Left hindlimb (tissue), 1 donor: ENCODE measurements at places on chromosomes 4 and X.
A peak's percentile ranks its signal among the peaks of the same experiment; 100 is the strongest.

- no peak for DNase-seq
These were observed 67.6 kb downstream of the SHOX start for GRCh38 chrX:698206-698605.

DNA sequence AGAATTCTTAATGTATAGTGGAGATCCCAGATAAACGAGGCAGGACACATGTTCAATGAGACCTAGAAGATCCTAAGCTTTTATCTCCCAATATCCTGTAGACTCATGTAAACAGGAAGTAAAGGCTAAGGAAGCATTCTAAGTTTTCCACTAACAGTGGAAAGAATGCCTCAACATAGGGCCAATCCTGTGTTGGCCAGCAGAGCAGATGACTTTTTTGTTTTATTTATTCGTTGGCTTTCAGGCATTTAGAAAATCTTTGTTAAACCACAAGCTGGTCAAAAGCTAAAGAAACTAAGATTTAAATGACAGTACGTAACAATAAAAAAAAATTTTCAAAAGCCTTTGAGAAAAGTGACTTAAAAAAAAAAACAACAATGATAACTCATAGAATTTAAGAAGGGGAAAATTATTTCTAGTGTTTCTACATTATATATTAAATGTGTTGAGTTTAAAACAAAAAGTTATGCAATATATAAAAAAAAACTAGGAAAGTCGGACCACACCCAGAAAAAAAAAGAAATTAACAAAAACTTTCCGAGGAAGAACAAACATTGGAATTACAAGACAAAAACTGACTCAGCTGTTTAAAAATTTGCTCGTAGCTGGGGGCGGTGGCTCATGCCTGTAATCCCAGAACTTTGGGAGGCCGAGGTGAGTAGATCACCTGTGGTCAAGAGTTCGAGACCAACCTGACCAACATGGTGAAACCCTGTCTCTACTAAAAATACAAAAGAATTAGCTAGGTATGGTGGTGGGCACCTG is 759.3 kb downstream of the FSTL5 start:
- no peak for DNase-seq

DNA sequence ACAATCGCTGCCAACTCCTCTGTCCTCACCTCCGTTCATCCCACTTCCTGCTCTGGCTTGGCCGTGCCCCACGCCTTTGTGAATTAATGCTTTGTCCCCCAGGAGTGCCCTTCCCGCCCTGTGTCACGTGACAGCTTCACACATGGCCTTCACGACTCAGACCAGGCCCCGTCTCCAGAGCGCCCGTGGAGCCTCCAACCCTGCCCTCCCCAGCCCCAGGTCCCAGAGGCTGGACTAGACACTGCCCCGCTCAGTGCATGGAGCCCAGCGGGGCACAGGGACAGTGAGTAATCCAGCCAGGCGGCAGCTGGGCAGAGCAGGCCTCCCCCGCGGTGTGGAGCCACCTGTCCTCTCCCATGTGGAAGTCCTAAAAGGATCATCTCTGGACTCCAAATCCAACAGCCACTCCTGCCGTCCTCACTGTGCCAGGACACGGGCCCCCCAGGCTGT is 7.4 kb downstream of the ADRA2C start:
- no peak for DNase-seq

- no peak for DNase-seq
These were observed 98.6 kb downstream of the HUWE1 start for GRCh38 chrX:53587795-53588420.

GRCh38 chr4:131531087-131531486 is 1618.0 kb upstream of the PCDH10 start:
- no peak for DNase-seq

GRCh38 chr4:77001907-77002306 is 52.4 kb downstream of the SEPTIN11 start:
- DNase-seq, result no peak

DNA sequence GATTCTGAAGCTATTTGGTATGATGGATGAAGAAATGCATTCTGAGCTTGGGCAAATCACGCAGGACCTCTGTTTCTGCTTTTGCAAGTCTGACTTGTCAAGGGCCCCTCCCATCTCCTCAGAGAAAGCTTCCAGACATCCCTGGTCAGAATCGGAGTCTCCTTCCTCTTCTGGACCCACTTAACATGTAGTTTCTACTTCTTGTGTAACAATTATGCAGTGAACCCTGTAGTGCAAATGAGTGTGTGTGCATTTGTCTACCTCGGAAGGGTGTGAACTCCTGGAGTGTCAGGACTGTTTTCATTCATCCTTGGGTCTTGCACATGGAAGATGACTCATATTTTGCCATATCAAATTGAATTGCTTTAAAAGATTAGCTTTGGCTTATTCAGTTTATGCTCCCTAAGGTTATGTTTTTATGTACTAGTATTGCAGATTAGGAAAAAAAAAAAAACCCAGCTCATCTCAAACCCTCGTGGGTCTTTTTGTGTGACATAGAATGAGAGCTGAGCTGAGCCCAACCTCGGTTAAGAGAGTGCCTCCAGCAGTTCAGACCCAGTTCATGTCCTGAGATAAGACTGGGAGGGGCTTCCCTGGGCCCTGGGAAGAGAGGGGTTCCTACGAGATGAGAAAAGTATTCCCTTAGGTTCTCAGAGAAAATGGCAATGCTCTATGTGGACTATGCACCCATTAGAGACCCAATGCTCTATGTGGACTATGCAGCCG is 61.1 kb upstream of the RPL34 start:
- no peak for DNase-seq

GRCh38 chr4:72670521-72670920 is 101.5 kb upstream of the ADAMTS3 start:
- no peak for DNase-seq

DNA sequence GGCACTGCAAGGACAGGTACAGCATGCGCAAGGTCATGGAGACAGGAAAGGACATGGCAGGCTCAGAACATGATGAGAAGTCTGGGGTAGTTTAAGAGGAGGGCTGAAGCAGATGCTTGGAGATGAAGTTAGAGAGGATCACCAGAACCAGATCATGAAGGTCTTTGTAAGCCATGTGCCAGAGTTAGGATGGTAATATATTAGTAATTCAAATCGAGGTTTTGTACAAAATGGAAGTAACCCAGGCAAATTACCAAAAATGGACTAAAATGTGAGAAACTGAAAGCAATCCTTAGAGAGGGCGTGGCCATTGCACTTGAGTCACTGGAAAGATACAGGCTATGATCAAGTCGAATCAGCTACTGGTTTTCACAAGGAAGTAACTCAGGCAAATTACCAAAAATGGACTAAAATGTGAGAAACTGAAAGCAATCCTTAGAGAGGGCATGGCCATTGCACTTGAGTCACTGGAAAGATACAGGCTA is 13.5 kb downstream of the RXFP1 start:
- DNase-seq, result no peak

- DNase-seq, result no peak
These were observed 5.5 kb downstream of the CAMK2D start for GRCh38 chr4:113756005-113756410.

DNA sequence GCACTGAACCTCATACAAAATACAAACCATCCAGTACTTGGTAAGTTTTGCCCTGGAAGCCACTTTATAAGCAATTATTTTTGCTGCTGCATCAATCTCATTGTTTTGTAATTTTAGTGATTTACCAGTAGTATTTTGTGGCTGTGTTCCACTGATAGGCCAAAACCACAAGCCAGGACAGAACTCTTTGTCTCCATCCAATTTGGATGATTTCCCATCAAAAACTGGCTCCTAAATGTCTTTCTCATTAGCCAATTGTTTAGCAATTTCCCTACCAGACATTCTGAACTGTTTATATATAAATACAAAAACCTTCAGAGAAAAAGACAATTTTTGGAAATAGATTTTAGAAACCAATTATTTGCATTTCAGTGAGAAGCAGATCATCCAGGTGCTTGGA is 4.4 kb downstream of the GSPT2 start:
- DNase-seq, result no peak

- DNase-seq, result no peak
These were observed 8.5 kb downstream of the OGT start for GRCh38 chrX:71541210-71542022.

DNA sequence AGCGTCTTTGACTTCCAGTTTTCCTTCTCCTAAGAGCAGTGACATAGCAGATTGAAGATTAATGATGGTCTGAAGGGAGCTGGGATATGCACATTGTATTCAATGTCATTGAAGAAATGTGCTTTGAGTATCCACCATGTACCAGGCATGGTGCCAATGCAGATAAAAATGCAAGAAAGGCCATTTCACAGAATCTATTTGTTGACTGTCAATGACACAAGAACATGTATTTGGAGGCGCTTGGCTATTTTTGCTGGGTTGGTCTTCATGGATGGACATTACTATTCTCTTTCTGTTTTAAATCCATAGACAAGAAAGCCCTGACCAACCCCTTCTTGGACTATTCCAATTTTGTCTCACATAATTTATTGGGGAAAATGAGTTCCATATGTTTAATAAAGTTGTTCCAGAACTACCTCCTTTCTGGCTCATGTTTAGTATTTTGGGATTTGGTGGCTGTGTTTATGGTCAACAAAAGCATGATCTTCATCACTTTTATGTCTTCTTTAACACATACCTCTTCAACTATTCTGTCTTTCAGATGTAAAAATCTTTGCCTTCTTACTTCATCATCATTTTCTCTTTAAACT is 174.5 kb downstream of the CPE start:
- no peak for DNase-seq

DNA sequence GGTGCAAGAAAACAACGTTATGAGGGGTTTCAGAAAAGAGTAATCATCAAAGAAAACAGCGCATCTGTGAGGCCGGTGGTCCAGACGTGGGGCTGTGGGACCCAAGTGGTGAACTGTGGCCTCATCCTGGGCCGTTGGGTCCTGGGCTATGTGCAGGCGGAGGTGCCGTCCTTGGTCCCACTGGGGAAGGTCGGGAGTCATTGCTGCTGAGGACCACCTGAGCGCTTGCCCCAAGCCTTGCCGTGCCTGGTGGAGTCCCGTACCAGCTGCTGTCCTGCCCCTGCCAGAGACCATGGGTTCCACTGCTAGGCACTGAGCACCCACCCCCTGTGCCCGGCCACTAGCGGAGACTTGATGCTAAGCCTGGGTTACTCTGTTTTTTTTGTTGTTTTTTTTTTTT is 25.5 kb upstream of the UVSSA start:
- DNase-seq, result no peak

DNA sequence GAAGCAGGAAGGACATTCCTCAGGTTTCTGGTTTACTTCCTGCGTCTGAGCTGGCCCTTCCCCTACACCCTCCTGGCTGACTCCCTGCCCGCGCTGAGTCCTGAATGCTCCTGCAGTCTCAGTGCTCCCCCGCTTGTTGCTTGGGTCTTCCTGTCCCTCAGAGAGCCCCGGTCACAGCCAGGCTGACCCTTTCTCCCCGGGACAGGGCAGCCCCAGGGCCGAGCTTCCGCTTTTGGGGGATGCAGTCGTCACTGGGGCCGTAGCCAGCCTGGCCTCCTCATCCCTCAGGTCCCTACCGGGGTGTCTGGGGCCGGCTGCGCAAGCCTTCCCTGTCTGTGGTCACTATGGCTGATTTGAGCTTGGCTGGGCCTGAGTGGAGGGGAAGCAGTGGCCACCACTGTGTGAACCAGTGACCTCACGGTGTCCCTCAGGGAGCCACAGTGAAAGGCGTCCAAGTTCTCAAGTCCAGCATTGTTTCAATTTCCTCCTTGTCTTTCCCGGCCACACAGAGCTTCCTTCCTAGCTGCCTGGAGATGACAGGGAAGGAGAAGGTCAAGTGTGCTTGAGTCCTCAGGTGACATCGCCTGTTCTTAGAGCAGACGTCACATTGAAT is 34.1 kb upstream of the ASMTL start:
- DNase-seq, result no peak

DNA sequence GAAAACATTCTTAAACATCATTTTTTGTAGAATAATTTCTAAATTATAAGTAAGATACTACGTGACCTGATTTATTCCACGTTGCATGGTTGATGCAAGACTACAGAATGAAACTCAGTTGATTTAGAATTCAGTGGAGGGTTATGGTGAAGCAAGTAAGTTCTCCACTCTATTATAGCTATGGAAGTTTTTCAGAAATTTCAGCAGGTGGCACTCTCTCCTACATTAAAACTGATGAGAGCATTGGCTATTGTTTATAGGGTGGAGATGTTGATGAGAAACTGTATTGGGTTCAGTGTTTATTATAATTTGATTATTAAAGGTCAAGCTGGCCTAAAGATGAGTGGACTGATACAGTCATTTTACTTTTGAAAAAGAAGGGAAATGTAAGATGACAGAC is 88.0 kb downstream of the FNIP2 start:
- DNase-seq, result no peak

- DNase-seq, result no peak
These were observed 6.7 kb upstream of the GABRE start for GRCh38 chrX:151981129-151981528.

DNA sequence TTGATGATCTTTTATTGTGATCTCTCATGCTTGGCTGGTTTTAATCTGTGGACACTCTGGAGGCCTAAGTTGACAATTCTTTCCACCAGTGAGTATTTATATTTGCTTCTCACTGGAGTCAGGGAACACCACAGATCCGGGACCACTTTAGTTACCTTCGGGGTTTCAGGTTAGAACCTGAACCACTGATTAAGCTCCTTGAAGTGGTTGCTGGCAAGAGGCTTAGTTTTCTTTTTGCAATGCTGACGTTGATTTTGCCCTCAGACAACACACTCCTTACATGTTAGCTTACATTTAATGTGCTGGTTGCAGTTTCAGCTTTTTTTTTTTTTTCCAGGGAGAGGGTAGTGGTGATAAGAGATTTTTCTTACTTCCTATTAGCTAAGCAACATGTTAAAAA is 10.5 kb upstream of the ZNF330 start:
- no peak for DNase-seq

GRCh38 chr4:53490965-53491622 is 100.2 kb downstream of the LNX1 start:
- peak; percentile 50 for DNase-seq

GRCh38 chrX:148670277-148670676 is 169.9 kb downstream of the AFF2 start:
- no peak for DNase-seq

DNA sequence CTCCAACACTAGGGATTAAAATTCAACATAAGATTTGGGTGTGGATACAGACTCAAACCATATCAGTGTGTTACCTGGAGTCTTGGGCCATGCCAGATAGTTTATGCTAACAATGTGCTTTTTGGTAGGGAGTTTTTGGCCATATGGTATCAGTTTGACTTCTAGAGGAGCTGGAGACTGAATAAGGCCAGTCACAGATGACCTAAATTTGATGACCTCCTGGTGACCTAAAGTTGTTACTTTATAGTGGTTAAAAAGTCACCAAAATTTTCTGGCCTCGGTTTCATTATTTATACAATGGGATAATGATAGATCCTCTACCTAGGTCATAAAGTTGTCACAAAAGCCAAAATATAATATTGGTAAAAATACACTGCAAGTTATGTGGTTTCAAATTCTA is 877.1 kb downstream of the RAPGEF2 start:
- DNase-seq, result no peak

GRCh38 chrX:129768186-129768585 is 11.6 kb upstream of the SASH3 start:
- no peak for DNase-seq

- no peak for DNase-seq
These were observed 136.3 kb downstream of the AFAP1 start for GRCh38 chr4:7803371-7803770.

DNA sequence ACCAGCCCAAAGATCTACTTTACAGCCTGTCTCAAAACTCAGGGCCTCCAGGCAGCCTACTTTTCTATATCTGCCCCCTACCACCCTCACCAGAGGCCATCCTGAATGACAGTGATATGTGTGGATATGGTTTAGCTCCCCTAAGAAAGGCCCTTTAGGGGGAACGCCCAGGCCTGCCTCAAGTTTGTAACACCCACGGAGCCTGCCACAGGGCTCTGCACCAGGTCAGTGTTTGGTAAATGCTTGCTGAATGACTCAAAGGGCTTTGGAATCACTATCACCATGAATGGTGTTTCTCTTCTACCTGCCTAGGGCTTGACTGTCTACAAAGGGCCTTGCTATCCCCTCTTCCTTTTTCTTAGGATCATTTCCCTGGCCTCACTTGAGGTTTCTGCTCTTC is 11.3 kb upstream of the LONRF3 start:
- no peak for DNase-seq
